ENCODE measurements at places on chromosomes 12 and 14.
A peak's percentile ranks its signal among the peaks of the same experiment; 100 is the strongest.

DNA sequence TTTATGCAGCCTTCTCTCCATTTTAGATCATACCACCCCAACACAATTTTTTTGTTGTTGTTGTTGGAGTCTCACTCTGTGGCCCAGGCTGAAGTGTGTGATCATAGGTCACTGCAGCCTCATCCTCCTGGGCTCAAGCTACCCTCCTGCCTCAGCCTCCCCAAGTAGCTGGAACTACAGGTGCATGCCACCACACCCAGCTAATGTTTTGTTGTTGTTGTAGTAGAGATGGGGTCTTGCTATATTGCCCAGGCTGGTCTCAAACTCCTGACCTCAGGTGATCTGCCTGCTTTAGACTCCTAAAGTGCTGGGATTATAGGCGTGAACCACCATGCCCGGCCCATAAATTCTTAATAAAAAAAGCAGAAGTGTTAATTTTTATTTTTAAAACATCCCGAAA is 111.6 kb downstream of the PLXNC1 start:
- DNase-seq: no peak

DNA sequence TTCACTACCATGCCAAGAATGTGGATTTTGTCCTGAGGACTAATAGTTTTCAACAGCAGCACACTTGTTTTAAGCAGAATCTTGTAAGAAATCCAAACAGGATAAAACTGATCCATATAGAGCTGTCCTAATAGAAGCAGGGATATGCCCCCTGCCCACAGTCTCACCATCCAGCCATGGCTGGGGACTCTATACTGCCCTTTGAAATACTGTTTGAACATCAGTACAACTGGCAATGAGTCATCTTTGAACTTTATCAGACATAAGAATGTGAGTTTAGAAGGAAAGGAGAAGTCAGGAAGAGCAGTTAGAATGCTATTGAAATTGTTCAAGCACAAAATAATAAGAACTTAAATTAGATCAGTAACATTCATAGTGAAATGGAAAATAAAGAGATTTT is 3.8 kb upstream of the C12orf42 start:
- no peak for DNase-seq

- DNase-seq: peak; percentile 40
Measured at GRCh38 chr14:86404425-86404824, 874.5 kb downstream of the FLRT2 start.

DNA sequence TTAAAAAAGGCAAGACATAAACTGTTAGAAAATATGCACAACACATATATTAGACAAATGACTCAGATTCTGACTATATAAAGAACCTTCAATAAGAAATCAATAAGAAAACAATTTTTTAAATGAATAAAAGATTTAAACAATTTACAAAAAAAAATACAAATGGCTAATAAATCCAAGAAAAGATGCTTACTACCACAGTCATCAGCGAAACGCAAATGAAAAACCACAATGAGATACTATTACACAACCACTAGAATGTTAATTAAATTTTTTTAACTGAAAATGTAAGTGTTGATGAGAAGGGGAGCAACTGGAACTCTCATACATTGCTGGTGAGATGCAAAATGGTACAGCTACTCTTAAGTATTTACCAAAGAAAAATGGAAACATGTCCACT is 24.4 kb downstream of the OSBPL8 start:
- no peak for DNase-seq

- no peak for DNase-seq
Measured at GRCh38 chr14:67059596-67059995, 129.6 kb upstream of the GARIN2 start.

DNA sequence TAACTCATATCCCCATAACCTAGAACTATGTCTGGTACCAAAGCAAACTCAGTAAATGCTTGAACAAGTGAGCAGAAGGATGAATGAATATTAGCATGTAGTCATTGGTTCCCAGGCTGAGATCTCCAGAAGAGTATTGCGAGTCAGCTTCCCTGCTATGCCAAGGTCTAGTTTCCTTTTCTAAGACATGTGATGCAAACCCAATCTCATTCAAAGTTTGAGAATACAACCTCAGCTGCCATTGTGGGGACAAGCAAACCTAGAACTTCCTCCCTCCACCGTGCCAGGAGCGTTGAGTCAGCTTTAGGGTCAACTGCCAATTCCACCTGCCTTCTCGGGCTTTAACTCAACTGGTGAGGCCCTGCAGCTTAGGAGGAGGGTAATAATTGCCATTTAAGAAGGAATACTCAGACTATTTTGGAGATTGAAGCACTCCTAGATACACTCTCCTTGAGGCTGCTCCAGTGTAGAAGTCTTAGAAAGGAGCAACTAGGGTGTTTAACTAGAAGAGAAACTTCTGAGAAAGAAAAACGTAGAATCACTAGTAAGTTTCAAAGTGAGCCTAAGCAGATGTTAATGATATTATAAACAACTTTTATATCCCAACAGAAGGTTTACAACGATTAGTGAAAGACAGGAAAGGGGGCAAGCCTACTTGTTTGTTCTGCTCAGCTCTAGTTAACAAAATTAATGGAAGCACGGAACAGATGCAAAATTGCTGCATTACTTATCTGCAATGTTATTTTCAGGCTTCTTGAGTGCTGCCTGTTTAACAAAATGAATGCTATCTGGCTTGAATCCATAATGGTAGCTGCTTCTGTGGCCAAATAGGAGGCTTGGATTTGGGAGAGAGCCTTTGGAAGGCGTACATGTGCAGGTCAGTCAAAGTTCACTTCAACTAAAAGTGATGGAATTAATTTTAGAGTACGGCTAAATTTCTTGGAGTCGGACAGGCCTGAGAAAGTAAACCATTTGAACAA is 96.9 kb downstream of the HELB start:
- no peak for DNase-seq

DNA sequence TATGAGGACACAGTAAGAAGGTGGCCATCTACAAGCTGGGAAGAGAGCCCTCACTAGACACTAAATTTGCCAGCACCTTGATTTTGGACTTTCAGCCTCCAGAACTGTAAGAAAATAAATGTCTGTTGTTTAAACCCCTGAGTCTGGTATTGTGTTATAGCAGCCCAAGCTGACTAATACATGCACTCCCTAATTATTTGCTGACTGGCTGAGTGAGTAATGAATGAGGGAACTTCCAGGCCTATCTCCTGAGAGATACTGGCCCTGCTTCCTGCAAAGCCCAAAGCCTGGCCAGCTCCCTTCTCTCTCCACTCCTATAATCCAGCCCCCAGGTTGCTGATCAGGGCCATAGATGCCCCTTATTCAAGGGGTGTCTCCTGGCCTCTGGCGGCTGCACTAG is 120.0 kb upstream of the NOS1 start:
- no peak for DNase-seq

DNA sequence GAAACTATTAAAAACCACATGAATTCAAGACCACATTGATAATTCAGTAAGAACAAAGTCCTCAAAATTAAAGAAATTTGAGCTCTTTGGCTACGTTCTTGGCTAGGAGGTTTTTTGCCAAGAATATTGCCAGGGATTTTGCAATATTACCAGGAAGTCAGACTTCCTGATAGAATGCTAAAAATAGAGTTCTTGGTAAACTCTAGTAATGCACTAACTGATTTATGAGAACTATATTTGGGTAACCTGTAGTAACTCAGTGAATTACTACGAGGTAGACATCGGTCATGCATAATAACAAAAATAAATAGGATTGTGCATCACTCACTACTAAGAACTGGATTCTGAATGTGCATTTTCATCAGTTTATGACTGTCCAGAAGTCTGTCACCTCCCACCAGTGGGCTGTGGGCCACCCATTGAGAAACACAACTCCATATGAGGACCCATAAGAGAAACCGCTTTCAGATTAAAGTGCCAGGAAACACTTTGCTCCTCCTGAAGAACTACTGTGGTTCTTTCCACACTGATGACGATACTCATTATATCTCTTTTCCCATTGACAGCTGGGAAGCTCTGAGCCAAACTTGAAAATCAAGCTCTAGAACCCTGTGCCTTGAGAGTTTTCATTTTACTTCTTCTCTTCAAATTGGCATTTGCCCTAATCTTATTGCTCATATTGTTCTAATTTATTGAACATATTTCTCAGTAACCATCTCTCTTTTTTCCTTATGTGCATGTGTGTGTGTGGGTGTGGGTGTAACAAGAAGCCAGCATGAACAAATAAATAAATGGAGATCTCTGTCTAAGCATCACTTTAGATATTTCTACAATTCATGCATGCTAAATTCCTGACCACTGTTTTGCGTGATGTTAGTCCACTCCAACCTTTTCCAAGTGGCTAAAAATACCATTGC is 116.6 kb downstream of the BCL11B start:
- DNase-seq: no peak

GRCh38 chr12:26157001-26157400 is 32.2 kb upstream of the BHLHE41 start:
- DNase-seq: no peak

GRCh38 chr12:107651571-107652449 is 33.8 kb upstream of the PWP1 start:
- DNase-seq: no peak

Measured in T47D (cell line).